CD4-positive, alpha-beta T cell treated with Interleukin-4 for 1 hour (primary cell): ENCODE measurements at places on chromosomes 3 and 15.

GRCh38 chr3:138349926-138350665 lies 1.7 kb downstream of the MRAS start:
- DNase-seq, result no peak

DNA sequence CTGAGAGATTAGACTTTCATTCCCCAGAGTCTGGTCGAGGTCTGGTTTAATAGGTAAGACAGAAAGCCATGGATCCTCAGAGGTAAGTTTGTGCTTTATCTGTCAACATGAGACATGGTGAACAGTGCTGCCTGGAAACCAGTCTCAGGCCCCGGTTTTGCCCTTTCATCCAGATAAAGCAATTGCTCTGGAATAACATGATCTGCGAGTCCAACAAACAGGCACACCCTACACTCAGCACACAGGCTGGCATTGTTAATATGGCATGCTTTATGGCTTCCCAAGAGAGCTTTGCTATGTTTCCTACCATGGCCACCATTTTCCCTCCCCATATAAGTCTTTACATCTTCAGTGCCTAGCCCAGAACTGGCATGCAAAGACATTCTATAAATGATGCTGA lies 30.1 kb upstream of the MNS1 start:
- no peak for DNase-seq

GRCh38 chr3:151750181-151750580 lies 16.5 kb downstream of the AADACL2 start:
- DNase-seq, result no peak

DNA sequence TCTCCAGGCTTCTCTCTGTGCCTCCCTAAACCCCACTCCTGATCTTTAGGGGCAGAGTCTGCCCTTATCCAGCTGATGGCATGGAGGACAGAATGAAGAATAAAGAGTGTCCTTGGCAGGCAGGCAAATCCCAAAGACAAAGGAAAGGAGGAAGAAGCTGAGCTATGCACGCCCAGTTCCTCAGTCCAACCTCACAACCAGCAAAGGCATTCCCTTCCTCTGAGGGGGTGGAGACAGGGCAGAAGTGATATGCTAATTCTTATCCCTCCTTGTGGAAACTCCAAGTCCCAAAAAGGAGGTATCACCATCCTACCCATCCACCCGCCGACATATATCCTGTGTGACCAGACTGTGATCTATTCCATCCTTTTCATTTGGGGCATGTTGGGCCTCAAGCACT lies 10.5 kb upstream of the CCDC54 start:
- no peak for DNase-seq

DNA sequence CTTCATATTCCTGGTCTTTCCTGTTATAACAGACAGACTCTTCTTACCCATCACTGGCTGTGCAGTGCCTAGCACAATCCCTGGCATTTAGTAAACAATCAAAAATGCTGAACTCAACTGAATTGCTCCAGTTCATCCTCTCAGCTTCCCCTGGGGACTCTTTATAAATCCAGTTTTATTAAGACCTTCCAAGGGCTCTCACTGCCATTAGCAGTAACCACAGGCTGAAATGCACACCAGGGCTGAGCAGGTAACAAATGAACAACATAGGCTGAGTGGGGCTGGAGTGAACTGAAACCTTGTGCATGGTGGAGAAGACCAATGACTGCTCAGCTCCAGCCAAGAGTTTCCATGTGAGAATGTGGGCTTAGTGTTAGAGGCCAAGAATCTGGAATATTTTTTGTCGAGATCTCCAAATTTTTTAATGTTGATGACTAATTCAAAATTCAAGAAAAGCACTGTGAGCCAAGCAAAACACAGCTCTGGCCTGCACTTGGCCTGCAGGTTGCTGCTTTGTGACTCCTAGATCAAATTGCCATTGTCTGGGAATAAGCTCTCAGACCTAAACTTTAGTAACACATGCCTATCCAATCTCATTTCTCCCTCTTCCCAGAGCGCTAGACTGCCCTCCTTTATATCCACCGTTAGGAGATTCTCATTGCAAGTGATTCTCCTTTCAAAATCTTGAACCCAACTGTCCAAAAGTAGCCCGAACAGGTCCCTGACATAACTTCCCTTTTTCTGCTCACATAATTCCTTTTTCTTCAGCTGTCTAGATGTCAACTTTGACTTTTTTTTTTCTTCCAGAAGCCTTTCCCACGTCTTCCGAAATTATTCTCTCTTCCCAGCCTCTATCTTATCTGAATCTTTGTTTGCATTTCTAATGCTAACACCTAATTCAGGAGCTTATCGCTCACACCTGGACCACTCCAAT lies 7.4 kb downstream of the SQOR start:
- DNase-seq, result no peak

GRCh38 chr3:187969581-187969950 lies 184.4 kb upstream of the LPP start:
- no peak for DNase-seq

DNA sequence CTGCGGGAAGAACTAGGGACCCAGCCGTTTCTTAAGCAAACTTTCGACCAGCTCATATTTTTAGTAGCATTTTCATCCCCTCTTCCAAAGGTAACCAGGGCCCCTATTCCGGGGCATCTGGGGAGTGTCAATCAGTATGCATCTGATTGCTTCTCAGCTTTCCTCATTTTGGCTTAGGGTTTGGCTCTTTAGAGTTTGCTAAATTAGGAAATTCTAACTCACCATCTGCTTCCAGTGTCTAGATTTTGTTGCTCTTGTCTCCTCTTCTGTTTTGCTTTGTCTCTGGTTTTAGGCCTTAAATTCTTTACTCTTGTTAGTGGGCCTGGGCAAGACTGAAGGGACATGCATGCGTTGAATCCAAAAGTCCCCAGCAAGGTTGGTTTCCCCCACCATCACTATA lies 9.6 kb upstream of the ABTB1 start:
- no peak for DNase-seq

GRCh38 chr3:126117786-126118185 lies 33.9 kb upstream of the SLC41A3 start:
- DNase-seq, result no peak

DNA sequence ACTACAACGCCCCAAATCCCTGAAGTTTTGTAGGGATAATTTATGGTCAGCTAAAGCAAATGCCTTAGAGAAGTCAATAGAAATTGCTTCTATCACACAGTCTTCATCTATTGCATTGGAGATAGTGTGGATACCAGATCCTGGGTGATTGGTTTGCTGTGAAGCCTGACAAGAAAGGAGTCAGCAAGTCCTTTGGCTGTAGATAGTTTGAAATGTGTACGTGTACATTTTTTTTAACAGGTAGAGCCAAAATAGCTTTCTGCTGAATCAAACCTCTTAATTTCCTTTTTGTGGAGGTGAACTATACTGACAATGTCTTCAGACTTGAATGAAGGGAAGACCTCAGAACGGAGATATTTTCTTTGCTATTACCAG lies 312.3 kb downstream of the ZBBX start:
- DNase-seq, result no peak

- no peak for DNase-seq
Observed at GRCh38 chr3:32954506-32954905, 3.1 kb downstream of the CCR4 start.

GRCh38 chr3:83514130-83514914 lies 1444.5 kb upstream of the CADM2 start:
- DNase-seq, result no peak

GRCh38 chr3:167361306-167361705 lies 18.8 kb downstream of the ZBBX start:
- DNase-seq, result no peak

DNA sequence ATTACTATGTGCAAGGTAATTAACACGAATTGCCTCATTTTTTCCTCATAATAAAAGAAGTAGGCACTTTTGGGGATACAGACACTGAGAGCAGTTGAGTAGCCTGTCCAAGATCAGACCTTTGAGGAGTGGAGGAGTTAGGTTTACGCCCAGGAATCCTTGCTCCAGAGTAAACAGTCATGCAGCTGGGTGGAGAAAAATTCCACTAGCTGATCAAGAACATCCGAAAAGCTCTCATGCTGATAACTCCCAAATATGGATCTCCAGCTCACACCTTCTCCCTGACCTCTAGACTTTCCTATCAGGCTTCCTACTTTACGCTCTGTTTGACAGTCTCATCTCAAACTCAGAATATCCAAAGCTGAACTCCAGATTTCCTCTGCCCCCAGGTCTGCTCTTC lies 53.3 kb downstream of the ST6GAL1 start:
- no peak for DNase-seq

DNA sequence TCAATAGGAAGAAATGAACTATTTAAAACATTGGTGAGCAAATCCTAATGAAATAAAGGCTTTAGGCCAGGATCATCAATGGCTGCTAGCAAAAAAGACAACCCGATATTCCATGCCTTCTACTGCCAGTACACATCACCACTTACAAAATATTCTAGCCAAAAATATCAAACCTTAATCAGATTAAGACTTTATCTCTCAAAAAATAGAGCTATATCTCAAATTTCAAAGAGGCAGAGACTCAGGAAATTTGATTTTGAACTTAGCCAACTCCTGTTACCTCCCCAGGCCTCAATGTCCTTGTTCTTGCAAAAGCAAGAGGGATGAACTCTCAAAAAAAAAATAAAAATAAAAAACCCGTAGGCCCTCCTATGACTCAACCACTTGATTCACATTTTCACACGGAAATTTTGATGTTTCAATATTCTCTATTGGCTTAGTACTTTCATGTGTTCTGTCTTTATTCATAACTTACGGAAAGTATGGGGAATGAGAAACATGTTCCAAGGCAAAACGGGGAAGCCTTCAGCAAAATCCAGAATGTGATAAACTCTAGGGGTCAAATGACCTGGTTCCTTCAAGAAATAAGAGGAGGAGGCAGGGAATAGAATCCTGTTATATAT lies 273.3 kb upstream of the ZPLD1 start:
- DNase-seq, result no peak

GRCh38 chr3:84724877-84725276 lies 233.9 kb upstream of the CADM2 start:
- no peak for DNase-seq

- no peak for DNase-seq
Observed at GRCh38 chr3:6060251-6060650, 800.7 kb upstream of the GRM7 start.

DNA sequence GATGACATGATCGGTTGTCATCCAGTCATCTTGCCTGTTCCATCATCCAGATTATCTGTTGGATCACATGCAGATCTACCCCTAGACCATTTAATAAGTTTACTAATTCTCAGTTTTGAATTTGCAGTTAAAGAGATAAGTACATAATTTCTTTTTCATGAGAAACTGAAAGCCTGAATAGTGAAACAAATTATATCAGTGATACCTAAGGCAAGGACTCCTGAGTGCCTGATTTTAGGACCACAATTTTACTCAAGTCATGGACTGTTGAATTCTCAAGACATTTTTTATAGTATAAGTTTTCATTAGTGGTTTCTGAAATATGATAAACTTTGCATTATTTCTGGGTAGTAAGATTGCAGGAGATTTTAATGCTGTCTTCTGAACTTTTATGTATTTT lies 13.2 kb downstream of the SIDT1 start:
- DNase-seq, result no peak

- DNase-seq, result no peak
Observed at GRCh38 chr3:111473550-111473949, 68.4 kb upstream of the CD96 start.

DNA sequence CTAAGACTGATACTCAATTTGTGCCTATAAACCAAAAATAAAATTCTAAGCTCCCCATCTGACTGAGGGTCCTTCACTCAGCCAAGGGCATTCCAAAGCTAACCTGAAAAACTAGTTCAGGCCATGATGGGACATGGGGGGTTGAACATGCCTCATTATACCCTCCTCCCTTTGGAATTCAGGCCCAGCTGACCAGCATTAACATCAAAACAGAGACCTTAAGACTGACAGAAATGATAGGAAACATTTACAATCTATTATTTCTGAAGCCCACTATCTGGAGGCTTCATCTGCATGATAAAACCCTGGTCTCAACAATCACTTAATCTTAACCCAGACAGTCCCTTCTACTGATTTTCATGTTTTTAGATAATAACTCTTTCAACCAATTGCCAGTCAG lies 140.4 kb downstream of the ANO10 start:
- DNase-seq, result no peak

- no peak for DNase-seq
Observed at GRCh38 chr15:70955151-70955550, 62.5 kb downstream of the LRRC49 start.

- DNase-seq, result no peak
Observed at GRCh38 chr3:24135280-24135679, 190.2 kb downstream of the NR1D2 start.

GRCh38 chr3:45515999-45516725 lies 78.4 kb upstream of the LIMD1 start:
- no peak for DNase-seq

DNA sequence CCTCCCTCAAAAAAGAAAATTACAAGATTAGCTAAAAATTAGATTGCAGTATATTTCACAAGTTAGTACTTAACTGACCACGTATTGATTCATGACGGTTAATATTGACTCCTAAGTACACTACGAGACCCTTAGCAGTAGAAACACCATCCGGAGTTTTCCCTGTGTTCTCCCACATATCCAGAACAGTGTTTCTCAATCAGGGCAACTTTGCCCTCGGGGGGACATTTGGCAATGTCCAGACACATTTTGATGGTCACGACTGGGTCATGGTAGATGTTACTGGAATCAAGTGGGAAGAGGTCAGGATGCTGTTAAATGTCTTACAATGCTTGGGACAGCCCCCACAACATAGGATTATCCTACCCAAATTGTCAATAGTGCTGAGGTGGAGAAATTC lies 40.7 kb upstream of the LIPC start:
- no peak for DNase-seq

DNA sequence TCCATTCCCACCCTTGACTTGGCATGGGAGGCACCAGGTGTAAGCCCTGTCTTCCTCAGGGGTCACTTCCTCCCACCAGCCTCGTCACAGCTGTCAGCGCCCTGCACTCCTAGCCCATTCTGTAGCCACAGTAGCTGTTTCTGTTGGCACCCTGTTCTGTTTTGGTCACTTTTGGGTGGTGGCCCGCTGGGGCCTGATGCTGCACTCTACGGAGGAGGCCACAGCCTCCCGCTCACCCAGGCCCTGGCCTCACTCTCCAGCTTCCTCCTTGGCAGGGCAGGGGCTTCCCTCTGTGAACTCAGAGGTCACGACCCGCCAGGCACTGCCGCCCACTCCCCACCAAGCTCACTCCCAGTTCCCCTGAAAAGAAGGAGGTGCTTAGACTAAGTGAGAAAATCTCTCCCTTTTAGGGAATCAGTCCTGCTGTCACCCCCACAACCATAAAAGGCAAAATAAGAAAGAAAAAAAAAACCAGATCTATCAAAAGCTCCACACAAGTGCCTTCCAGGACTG lies 68.4 kb downstream of the MGLL start:
- DNase-seq, result peak; percentile 75

GRCh38 chr3:171615686-171616085 lies 155.5 kb upstream of the TNIK start:
- no peak for DNase-seq

DNA sequence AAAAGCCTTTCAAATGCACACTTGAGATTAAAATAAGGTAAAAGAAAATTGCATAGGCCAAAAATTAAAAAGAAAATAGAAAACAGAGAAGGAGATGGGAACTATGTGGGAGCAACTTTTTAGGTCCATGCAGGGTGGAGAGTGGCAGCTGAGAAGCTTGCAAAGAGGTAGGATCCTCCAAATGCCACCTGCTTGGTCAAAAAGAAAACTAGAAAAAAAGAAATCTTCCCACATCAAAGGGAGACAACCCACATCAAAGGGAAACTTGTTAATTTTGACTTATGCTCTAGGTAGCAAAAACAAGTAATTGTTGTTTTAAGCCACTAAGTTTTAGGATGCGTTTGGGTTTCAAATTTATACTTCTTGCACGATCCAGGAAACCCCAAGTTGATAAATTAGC lies 342.9 kb downstream of the IL20RB start:
- DNase-seq, result no peak

- peak; percentile 94 for DNase-seq
Observed at GRCh38 chr15:69160141-69160993, at the start of gene GLCE. GLCE (plus strand) TSS chr15:69160635; CDS start chr15:69255807, 95,172 bp downstream.

GRCh38 chr3:167829071-167829470 lies 93.5 kb downstream of the SERPINI1 start:
- no peak for DNase-seq
